ENCODE measurements at places on chromosomes 13 and 19.

DNA sequence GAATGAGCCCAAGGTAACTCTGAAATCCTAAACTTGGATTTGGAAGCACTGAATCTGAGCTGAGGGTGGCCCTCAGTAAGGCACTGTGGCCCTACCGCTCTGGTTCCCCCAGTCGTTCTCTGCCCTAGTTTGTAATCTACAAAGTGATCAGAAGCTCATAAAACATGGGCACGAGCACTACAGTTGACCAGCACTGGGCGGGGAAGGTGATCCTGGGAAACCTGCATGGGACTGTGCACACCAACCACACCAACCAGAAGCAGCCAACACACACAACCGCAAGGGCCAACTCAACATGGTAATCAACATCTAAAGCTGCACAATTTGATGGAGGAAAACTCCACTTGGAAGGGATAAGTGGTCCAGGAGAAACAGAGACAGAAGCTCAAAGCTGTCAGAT lies 22.9 kb downstream of the SLC7A1 start:
- DNase-seq = no peak

DNA sequence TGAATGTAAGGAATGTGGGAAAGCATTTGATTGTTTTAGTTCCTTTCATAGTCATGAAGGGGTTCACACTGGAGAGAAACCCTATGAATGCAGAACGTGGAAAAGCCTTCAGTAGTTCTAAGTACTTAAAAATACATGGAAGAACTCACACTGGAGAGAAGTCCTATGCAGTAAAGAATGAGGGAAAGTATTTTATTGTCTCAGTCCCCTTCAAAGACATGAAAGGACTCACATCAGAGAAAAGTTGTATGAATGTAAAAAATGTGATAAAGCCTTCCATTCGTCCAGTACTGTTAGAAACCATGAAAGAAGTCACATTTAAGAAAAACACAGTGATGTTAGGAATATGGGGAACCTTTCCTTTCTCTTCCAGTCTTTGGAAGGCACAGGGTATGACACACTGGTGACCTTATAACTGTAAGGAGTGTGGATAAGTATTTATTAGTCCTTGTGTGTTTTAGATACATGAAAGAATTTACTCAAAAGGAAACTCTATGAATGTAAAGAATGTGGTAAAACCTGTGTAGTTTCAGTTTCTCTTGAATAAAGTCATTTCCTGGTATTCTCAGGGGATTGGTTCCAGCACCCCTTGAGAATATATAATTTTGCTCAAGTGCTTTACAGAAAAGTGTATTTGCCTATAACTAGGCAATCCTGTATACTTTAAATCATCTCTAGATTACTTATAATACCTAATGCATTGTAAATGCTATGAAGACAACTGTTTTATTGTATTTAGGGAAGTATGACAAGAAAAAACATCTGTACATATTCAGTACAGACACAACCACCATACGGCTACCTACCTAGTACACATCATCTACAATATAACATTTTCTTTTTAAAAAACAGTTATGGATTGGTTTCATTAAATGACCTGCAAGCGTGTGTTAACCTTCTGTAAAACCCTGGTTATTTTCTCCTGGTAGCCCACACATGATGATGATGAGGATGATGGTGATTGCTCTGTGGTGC lies 52.8 kb downstream of the ZNF823 start:
- DNase-seq = no peak

GRCh38 chr13:21336609-21337349 lies 122.3 kb downstream of the ZDHHC20 start:
- no peak for DNase-seq

GRCh38 chr13:106473154-106473553 lies 62.3 kb downstream of the EFNB2 start:
- DNase-seq = no peak

Data from left kidney (tissue), 8 donors.